ENCODE measurements at places on chromosomes 16 and 17.

- no peak for DNase-seq
Observed at GRCh38 chr17:79154446-79154845, 79.8 kb downstream of the ENGASE start.

- no peak for DNase-seq
Observed at GRCh38 chr17:64275016-64275415, 12.0 kb upstream of the TEX2 start.

- peak; percentile 21 for DNase-seq
Observed at GRCh38 chr16:55257966-55258613, 65.9 kb upstream of the IRX6 start.

DNA sequence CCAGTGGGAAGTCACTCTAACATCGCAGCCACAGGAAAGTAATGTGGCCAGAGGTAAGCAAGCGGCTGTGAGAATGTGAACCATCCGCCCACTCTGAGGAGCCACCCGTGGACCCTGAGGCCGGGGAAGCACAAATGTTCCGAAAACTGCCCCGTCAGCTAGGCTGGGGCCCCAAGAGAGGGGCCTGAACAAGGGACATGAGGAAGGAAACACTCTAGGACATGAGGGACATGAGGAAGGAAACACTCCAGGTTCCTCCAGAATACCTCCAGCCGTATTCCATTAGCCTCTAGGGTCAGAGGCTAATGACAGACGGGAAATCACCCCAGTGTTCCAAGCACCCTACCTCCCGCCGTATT lies 317 bp downstream of the TEFM start:
- DNase-seq: no peak

GRCh38 chr17:50898369-50899004 lies 32.3 kb upstream of the TOB1 start:
- DNase-seq: no peak
